ENCODE measurements at places on chromosomes 1 and 21.

- DNase-seq, result no peak
Measured at GRCh38 chr1:55443175-55443915, 228.2 kb upstream of the USP24 start.

- DNase-seq, result no peak
Measured at GRCh38 chr1:153760440-153760839, 14.8 kb upstream of the SLC27A3 start.

GRCh38 chr1:82700476-82700875 lies 899.7 kb downstream of the ADGRL2 start:
- DNase-seq, result no peak

- no peak for DNase-seq
Measured at GRCh38 chr1:92442351-92442750, 44.4 kb downstream of the GFI1 start.

DNA sequence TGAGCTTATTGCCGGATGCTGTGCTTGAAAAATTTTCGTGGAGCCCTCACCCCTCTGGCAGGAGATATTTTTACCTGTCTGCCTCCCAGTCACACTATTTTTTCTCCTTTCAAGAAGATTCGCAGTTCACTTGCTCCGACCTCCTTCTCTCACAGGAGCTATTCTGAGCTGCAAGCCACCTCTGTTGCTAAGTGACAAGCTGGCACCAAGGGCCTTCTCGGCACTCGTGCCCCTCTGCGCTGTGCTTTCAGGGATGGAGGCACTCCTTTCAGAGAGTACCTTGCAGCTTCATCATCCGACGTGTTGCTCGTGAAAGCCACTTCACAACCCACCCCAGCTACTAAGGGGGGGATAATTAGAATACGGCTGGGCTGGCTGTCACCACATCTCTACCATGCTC lies 11.6 kb downstream of the SLC6A17 start:
- no peak for DNase-seq

DNA sequence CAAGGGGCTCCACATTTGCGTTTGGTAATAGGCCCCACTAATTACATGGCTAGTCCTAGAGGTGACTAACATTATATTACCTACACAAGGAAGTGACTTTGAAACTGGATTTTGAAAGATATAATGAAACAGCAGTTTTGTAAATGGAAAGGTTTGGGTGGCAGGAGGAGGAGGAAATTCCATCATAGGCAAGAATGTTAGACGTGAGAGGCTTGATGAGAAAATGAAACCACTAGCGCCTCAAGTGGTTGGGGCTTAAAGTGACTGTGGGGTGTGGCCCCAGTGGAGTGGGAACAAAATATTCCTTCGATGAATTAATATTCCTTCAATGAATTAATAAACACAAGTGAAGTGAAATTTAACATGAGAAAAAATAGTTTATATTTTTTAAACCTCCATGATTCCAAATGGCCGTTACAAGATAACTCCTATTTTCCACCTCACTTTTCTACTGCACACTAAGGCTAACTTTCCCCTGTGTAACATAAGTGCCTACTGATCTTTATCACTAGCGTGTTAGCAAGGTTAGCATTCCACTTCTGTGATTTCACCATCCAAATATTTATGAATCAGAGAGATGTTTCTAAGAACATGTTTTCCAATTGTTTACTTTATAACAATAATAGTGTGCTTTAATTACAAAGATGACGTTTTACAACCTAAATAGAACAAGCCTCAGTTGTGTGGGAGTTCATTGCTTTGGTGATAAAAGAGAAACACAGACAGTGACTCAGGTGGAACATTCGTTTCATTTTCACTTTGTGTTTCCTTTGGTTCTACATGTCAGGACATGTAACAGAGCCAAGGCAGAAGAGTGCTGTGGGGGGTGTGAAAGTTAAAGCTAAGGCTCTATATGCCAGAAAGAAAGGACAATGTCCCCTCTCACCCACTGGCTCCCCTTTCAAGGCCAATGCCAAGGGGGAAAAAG lies 12.5 kb upstream of the ATF3 start:
- DNase-seq, result no peak
